ENCODE measurements at places on chromosomes 7 and 10.
A peak's percentile ranks its signal among the peaks of the same experiment; 100 is the strongest.

DNA sequence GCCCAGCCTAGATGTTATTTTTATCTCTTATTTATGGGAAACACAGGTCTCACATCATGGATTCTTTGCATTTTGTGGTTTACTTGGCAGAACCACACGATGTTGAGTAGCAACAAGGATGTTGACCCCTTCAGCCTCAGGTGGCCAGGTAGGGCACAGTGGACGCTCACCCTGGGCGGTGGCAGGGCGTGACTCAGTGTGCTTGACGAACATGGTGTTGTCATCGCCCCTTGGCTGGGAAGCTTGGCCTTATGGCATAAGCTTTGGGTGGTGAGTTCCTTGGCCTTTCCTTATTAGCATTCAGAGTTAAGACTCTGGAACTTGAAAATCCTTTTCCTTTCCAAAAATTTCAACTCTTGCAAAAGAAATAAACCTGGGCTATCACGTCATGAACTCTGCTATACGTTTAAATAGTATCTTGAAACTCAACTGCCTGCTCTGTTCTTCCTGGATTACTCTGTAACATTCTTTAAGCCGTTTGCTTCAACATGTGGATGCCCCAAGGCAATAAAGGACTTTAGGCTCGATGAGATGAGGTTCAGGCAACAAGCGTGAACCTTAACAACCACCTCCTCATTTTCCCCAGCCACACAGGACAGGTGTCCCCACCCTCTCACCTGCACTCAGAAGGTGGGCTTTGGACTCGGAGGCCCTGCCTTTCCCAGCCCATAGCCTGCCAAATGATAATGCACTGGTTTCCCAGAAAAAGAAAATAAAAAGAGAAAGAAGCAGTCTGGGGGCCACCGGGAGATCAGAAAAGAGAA lies 22.5 kb upstream of the ECHDC3 start:
- DNase-seq, result no peak

GRCh38 chr10:44032216-44032615 lies 352.7 kb downstream of the CXCL12 start:
- no peak for DNase-seq

GRCh38 chr10:114095559-114096337 lies 52.1 kb downstream of the ADRB1 start:
- DNase-seq, result no peak

DNA sequence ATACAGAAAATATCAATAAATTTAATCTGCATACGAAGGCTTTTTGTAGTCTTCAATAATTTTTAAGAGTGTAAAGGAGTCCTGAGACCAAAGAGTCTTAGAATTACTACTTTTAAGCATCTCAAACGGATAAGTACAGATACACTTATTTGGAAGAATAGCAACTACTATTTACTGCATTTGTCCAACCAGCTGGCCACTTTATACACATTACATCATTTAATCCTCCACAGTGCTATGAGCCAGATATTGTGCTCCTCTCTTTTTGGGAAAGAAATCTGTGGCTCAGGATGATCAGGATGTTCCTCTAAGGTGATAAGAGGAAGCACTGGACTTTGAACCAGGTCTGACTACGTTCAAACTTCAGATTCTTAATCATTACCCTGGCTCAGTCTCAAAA lies 588.6 kb upstream of the LRRTM3 start:
- DNase-seq, result no peak

- no peak for DNase-seq
Observed at GRCh38 chr7:46654546-46655443, 733.7 kb upstream of the IGFBP3 start.

DNA sequence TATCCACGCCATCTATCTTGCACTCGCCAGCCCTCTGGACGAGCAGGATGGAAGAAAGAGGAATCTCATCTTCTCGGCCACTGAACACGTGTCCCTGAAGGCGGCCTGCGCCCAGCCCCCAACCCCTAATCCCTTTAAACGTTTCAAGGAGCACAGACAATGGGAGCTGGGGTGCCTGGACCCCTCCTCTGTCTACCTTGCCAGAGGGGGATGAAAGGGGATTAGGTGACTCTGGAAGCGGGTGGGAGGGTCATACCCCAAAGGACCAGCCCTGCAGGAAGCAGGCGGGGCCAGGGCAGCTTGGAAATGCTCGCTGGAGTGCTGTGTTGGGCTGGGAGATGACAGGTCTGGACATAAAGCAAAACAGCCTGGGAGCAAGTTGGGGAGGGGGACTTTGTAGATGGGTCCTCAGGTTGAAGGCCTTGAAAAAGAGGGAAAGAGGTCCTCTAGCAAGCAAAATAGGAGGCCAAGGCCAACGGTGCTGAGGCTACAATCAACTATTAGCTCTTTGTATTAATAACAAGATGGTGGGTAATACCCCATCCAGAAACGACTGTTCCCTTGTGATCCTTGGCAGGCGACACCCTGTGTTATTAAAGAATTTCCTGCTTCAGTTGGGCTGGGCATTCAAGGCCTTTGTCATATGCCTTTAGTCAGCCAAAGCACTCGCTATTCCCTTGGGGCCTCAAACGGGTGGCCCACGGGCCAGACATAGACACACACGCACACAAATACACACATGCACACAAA lies 126.5 kb upstream of the UNC5B start:
- DNase-seq, result no peak

DNA sequence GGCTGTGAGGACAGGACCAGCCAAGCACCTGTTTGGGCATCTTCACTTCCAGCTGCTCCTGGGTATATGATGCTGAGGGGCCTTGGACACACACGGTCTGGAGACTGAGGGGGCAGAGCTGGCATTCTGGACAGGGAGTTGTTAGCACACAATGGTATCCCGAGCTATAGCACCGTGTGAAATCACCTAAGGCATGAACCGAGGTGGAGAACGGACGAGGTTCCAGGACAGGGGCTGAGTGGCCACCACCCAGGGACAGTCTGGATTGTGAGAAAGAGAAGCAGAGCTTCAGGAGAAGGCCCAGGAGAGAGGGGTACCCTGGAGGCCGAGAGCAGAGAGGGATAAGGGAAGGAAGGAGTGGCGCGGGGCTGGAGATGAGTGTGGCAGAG lies 571.8 kb downstream of the TCERG1L start:
- no peak for DNase-seq

- peak; percentile 73 for DNase-seq
Observed at GRCh38 chr10:22714479-22715289, at the start of gene PIP4K2A. TSS of gene PIP4K2A (minus strand) at chr10:22714578. CDS start at chr10:22714326, 252 bp downstream.

DNA sequence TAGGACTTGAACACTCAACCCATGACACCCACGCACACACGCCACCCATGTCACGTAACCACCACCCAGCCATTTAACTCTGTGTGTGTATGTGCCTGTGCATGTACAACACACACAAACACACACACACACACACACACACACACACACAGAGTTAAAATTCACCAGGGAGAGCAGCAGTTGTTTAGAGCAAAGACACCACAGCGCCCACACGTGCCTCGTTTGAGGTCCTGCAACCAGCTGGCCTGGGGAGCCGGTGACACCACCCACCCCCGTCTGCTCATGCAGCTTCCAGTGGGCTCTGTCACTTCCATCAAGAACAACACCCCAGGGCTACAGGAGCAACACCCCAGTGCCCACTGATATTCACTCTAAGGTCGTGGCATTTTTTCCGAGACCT lies 97.4 kb downstream of the ELFN1 start:
- DNase-seq, result no peak

All from stimulated activated CD4-positive, alpha-beta T cell treated with anti-CD3 and anti-CD28 coated beads, Interleukin-15, amount 100 ng/mL, for 1 hour (primary cell).